AG04450 (cell line): ENCODE measurements at places on chromosomes 3 and 15.
A peak's percentile ranks its signal among the peaks of the same experiment; 100 is the strongest.

DNA sequence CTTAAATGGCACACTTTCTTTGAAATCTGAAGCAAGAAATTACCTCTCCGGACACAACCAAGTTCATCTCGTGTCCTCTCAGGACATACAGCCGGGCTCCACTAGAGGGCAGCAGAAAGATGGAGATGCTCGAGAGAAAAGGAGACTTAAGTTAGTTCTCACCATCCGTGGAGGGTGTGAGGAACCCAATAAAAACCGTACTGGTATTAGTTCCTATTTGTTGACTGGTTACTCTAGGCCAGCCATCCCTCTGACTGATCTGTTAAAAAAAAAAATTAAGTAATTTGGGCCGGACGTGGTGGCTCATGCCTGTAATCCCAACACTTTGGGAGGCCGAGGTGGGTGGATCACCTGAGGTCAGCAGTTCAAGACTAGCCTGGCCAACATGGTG lies 7.9 kb upstream of the CYP11A1 start:
- DNase-seq = no peak

GRCh38 chr3:128555098-128555825 lies 62.3 kb upstream of the GATA2 start:
- DNase-seq = no peak

GRCh38 chr15:77415450-77416147 lies 4.3 kb downstream of the PEAK1 start:
- DNase-seq = no peak

DNA sequence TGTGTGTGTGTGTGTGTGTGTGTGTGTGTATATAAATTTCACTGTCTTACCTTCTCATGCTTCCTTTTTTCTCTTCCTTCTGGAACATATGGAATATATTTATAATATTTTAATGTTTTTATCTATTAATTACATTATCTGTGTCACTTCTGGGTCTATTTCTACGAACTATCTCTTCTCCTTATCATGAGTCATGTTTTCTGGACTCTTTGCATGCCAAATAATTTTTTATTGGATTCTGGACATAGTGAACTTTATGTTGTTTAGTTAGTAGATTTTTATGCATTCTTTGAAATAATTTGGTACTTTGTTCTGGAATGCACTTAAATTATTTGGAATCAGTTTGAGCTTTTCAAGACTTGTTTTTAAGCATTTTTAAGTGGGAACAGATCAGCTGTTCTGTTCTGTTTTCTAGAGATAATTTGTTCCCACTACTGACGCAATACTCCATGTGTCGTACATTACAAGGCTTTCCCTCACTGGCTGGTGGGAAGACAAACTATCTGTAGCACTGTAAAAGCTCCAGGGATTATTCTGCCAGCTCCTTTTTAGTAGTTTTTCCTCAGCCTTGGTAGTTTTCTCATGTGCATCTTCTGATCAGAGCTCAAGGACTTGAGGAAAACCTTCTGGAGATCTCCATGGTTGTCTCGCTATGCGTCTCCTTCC lies 302.0 kb downstream of the CLSTN2 start:
- DNase-seq = no peak

DNA sequence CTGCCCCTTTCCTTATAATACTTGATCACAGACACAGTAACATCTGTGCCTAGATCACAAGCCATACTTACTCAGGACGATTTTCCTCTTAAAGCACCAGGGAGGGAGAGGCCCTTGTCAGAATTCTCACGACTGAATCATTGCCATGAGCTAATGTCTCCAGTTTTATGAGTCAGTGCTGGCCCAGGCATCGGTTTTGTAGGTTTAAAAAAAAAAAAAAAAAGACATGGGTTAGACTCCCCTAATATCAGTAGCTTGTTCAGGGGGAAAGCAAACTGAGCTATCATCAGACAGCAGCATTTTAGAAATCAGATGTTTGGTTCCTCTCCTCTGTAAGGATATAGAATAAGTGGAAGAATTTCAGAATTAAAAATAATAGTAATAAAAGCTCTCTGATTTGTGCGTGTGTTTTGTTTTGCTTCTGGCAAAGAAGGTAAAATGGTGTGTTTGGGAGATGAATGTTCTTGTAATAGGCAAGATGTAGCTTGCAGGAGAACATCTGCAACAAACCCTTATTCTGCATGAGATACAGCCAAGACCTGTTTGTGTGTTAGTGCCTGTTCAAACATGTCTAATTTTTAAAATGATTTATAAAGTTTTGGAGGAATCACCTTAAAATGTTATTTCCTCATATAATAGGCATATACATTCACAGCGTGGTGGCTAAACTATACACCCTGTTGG lies 193.6 kb downstream of the TP63 start:
- DNase-seq = peak; percentile 51

DNA sequence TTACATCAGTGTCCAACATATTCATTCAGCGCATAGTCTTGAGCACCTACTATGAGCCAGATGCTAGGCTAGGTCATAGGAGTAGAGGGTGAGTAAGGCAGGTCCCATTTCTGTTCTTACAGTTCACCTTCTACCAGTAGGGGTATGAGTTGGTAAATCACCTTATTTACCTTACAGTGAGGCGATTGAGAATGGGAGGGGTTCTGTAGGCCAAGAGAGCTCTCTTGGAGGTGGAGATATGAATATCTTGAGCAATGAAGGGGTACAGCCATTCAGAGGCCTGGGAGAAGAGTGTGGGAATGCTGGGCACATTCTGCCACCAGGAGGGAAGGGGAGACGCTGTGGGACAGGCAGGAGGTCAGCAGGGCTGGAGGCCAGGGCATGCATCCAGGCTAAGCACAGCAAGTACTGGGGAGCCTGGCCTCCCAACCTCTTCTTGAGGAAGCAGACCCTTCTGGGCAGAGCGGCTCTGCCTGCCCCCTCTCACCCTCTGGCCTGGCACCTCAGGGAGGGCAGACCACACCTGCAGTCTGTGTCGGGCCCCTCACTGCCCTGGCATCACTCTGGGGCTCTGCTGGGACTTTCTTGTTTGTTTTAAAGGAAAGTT lies 123.4 kb downstream of the EEFSEC start:
- DNase-seq = no peak

DNA sequence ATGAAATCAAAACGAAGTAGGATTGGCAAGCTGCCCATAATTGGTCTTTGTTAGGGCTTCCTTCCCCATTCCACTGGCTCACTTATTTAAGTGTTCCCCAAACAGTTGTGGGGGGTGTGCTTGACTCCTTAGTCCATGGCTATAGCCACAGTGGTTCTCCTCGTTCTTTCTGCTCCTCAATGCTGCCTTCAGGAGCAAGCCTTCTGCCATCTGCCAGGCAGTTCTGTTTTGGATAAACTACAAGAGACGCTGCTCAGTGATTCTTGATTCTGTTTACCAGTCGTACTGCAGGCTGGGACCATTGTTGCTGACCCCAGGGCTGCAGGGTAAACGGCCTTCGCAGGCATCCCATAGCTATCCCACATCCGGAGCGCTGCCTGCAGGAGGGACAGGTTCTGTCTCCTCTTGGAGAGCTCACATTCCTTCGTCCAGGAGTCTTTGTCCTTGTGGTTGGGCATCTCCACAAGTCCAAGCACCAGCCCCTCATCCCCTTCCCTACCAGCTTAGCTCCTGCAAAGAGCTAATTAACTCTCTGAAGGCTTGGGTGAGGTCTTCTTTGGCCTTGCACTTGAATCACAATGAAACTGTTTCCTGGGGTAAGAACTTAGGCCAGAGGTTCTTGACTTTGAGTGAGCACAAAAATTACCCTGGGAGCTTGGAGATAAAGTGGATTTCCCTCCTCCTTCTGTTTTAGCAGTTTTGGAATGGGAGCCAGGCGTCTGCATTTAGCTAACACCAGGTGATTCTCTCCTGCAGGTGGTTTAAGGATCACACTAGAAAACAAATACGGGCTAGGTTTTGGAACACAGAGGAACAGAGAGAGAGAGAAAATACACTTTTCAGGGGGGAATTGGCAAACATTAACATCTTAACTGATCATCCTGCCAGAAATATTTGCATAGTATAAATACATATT lies 114.9 kb downstream of the SV2B start:
- DNase-seq = no peak

GRCh38 chr3:71047616-71048531 lies 535.7 kb downstream of the FOXP1 start:
- no peak for DNase-seq

DNA sequence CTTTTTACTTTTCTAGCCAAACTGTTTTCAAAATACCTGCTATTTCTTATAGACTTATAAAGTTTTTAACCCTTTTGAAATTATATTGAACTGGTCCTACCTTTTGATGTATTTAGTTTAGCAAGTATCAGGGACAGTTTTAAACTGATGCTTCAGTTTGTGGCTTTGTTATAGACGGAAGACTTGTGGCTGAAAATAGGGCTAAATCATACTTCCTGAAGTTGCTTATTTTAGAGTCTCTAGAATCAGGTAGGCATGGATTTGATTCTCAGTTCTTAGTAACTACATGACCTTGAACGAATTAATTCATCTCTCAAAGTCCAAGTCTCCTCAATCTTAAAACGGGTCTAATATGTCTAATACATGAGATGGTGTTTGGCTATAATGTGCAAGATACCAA lies 322.8 kb downstream of the RAP2B start:
- DNase-seq = no peak

- no peak for DNase-seq
These were observed 155.3 kb upstream of the MEF2A start for GRCh38 chr15:99410477-99410876.

- no peak for DNase-seq
These were observed 24.5 kb upstream of the NR2C2 start for GRCh38 chr3:14922863-14923262.

DNA sequence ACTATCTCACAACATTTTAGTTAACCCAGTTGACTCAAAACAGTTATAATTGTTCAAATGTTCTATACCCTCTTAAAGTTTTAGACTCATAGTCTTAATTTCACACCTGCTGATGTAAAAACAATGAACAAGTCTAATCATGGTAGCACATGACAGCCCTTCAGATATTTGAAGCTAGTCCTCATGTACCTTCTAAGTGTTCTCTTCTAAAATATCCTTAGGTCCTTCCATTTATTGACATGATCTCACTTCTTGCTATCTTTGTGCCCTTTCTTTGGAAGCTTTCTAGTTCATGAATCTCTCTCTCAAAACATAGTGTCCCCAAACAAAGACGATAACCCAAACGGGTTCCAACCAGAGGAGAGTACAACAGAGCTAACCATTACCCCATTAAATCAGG lies 363.1 kb downstream of the MECOM start:
- DNase-seq = no peak

- no peak for DNase-seq
These were observed 156.0 kb upstream of the TPM1 start for GRCh38 chr15:62886431-62887071.

DNA sequence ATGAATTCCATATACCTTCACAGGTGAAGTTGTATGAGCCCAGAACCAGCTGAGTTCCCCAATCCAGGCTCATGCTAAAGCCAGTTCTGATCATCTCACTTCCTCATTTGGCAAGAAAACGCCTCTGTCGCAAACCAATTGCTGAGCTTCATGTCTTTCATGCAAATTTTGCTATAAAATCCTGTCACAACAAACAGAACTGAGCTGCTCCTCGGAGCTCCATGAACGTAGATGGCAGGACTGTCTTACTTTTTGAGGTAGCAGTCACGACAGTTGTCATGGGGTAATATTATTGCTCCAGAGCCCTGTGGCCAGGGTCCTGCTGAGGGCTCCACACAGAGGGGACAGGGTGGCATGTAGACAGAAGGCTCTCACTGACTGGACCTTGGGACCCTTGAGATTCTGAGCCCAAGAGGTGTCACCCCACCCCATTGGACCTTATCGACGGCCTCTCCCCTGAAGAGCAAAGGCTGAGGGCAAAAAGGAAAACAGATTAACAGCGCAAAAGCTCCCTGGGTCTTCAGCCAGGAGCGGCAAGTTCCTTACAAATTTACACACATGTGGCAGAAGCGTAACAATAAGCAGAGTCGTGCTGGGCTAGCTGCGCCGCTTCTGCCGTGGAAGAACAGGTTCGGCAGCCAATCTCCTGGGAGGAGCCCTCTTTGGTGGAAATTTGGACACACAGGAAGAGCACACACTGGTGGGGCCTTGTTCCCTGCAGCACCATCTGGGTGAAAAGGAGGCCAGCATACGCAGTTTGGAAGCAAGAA lies 249.2 kb downstream of the OPA1 start:
- no peak for DNase-seq

- DNase-seq = no peak
These were observed 180.7 kb downstream of the TLE3 start for GRCh38 chr15:69917056-69917455.

- no peak for DNase-seq
These were observed 40.2 kb downstream of the CMTM8 start for GRCh38 chr3:32278714-32279113.

DNA sequence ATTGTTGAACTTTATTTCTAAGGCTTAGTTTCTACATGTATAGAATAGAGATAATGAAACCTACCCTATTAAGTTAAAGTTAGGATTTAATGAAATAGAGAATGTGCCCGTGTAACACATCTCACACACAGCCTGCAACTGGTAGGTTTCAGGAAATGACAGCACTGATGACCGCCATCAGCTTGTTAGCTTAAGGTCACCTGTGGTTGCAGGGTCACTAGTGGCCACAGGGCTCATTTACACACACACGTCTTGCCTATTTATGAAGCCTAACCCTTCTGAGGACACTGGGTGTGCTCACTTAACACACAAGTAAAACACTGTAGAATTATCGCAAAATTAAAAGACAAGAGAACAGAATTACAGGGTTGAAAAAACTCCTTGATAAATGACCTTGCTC lies 20.1 kb downstream of the CHRM5 start:
- DNase-seq = no peak

DNA sequence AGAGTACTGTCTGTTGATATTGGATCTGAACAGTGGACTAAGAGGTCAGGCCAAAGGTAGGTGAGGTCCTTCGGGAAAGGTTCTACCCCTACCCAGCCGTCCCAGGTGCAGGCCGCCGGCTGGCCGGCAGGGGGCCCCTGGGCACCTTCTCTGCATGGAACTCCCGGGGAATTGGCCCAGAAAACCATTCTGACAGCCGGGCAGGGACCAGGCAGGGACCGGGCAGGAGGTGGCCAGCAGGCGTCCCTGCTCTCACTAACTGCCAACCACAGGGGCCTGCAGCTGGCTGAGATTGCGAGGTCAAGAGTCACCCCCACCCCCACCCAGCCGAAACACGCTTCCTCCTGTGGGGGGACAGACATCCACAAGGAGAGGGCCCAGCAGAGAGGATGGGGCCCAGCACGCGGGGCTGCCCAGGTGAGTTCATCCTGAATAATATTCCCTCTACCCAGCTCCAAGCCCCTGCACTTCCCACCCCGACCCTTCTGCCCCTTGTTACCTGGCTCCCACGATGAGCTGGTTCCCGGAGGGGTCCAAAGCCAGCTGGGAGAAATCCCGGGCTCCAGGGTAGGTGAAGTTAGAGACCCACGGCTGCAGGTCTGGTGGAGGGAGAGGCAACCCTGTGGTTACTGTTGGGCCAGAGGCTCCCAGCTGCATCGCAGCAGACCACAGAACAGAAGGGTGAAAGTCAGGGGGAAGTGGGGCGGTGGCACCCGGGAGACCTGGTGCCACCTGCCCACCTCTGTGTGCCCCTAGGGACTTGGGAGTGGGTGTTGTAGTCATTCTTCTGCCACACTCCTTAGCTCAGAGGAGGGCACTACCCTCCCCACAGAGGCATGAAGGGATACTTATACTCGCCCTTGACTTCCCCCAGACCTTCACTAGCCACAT lies 84.4 kb downstream of the SEMA5B start:
- peak; percentile 11 for DNase-seq

- DNase-seq = no peak
These were observed 66.7 kb upstream of the GATA2 start for GRCh38 chr3:128559486-128560225.

GRCh38 chr3:128487538-128487812 lies 5.5 kb downstream of the GATA2 start:
- DNase-seq = no peak
